Stimulated activated CD8-positive, alpha-beta memory T cell treated with anti-CD3 and anti-CD28 coated beads, Interleukin-7, amount 100 ng/mL, for 24 hours (primary cell): ENCODE measurements at places on chromosomes 5 and 9.

DNA sequence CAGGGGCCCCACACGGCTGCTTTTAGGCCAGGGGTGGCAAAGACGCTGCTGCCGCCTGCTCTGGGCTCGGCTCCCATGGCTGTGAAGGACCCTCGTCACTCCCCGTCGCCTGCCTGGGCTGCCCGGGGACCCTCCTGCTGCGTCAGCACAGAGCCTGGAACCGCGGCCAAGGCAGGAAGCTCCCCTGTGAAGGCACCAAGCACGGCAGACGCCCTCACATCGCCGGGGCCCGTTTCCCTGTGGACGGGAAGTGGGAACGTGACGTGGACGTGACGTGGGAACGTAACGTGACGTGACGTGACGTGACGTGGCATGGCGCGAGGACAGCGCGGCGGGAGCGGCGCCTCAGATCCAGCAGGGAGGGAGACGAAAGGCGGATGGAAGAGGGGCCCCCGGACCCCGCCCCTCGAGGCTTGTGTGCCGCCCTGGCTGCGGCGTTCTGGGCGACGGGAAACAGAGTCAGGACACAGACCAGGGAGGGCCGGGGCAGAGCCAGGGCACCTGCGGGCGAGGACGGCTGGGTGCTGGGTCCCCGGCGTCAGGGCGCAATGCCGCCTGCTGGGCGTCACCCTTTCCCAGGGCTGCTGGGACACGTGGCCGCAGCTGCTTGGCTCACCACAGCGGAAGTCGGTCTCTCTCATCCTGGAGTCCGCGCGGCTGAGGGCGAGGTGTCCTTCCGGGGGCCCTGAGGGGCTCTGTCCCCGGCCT, 53.1 kb downstream of the MRPL36 start:
- DNase-seq: no peak

DNA sequence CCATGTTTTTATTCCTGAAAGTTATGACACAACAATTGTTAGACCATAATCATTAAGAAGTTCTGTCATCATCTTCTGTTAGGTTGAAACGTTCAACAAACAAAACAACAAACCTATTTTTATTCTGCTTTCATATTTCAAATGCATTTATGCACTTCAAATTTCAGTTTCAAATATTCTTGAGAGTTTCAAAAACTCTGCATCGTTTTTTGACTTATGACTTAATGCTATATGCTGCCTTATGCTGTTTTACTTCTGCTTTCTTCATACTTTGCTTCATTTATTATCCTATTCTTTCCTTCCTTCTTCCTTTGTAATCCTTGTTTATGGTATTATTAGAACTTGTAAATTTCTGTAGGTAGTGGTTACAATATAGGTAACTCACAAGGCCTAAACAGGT, 95.0 kb downstream of the PCSK1 start:
- no peak for DNase-seq

- peak; percentile 10 for DNase-seq
These were observed 617.4 kb downstream of the SLCO4C1 start for GRCh38 chr5:101678481-101679193.

- no peak for DNase-seq
These were observed 238.2 kb downstream of the TLE4 start for GRCh38 chr9:79809931-79810330.

GRCh38 chr5:160152901-160153300, 33.7 kb upstream of the PWWP2A start:
- no peak for DNase-seq

DNA sequence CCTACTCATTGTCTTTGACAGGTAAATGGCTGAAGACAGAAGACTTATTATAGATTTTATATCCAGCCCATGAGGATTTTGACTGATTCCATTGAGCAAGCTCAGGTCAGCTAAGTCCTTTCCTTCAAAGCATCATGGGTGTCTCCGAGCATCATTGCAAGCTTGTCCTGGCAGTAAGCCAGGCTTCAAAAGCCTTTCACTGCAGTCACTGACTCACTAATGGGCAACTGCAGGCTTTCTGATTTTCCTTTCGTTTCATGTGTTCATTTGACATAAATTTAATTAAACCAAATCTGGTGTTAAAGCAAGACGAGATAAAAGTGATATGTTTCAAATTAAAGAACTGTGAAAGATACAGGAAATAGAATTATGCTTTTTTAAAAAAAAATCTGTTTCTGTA, 426.2 kb downstream of the ANXA1 start:
- DNase-seq: no peak

DNA sequence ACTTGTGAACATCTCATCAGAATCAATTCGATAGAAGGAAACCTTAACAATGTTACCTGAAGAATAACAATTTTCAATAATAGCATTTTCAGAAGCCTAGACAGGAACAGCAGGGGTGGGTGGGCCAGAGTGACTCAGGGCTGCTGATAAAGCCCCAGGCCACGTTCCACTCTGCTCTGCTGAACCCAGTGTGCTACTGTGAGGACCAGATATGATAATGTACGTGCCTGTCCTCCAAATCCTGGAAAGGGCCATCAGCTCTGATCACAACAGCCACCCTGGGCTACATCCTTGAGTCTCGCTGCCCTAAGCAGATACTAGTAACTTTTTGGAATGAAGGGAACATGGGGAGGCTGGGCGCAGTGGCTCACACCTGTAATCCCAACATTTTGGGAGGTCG, 91.3 kb downstream of the PRRT1B start:
- DNase-seq: no peak
